ENCODE measurements at places on chromosomes 13 and 19.

- DNase-seq = no peak
Measured at GRCh38 chr13:66087269-66087710, 1142.8 kb downstream of the PCDH9 start.

- no peak for DNase-seq
Measured at GRCh38 chr13:111904701-111905608, 162.0 kb upstream of the SOX1 start.

DNA sequence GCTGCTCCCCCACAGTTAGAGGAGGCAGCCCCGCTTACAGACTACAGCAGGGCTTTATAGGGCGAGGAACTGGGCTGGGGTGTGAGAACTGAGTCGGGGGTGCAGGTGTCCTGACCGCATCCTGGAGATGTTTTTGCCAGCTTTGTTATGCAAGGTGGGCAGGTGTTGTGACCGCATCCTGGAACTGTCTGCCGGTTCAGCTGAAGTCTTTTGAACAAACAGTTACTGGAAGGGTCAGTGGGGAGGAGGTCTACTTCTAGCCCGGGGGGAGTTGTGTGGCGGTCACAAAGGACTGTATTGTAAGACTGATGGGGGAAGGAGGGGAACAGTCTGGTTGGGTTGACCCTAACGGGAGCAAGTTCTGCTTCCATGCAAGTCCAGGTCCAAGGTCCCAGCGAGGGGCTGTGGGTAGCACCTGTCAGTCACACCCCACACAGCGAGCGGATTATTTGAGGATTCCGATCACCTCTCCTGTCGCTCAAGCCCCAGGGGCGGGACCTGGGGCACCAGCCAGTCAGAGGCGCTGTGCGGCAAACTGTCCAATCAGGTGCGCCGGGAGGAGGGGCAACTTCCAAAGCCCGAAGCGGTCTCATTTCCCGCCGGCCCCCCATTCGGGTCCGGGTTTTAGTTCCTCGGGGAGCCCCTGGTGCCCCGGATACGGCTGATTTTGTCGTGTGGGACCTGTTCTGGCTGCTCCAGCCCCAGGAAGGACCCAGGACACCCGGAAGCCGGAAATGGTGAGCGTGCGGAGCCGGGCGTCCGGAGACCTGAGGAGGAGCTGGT, at the start of gene ZNF101:
TSS of gene ZNF101 (plus strand) at position 610 of the 783 bp plus-strand sequence. CDS start at position 735, 125 bp downstream.
- peak; percentile 91 for DNase-seq

- no peak for DNase-seq
Measured at GRCh38 chr19:19209372-19209771, 2.4 kb upstream of the NCAN start.

GRCh38 chr19:16470911-16471811, 609 bp downstream of the EPS15L1 start:
- peak; percentile 27 for DNase-seq

GRCh38 chr19:35144600-35145436, 1.8 kb downstream of the FXYD7 start:
- DNase-seq = peak; percentile 14

- DNase-seq = no peak
Measured at GRCh38 chr13:83184819-83185218, 697.5 kb downstream of the SLITRK1 start.

DNA sequence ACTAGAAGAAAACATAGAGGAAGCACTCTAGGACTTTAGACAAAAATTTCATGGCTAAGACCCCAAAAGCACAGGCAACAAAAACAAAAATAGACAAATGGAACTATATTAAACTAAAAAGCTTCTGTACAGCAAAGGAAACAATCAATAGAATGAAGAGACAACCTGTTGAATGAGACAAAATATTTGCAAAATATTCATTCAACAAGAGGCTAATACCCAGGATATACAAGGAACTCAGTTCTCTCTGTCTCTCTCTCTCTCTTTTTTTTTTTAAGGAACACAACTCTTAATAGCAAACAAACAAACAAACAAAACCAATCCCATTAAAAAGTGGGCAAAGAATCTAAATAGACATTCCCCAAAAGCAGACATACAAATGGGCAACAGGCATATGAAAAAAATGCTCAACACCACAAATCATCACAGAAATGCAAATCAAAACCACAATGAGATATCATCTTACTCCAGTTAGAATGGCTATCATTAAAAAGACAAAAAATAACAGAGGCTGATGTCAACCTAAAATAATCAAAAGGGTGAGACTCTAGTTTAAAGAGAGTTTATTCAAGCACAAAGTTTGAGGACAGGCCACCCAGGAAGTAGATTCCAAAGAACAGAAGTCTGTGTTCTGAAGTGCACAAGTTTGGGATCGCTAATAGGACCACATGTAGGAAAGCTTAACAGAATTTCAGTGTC, 27.1 kb upstream of the SLC7A9 start:
- no peak for DNase-seq

Data from endothelial cell (in vitro differentiated cells).